OCI-LY7 (cell line): ENCODE measurements at places on chromosomes 2 and 18. TPM values are rescaled to one million over a fixed set of nuclear protein-coding genes. Genes with fewer than 3 reads are reported as not detected.
A peak's percentile ranks its signal among the peaks of the same experiment; 100 is the strongest.

DNA sequence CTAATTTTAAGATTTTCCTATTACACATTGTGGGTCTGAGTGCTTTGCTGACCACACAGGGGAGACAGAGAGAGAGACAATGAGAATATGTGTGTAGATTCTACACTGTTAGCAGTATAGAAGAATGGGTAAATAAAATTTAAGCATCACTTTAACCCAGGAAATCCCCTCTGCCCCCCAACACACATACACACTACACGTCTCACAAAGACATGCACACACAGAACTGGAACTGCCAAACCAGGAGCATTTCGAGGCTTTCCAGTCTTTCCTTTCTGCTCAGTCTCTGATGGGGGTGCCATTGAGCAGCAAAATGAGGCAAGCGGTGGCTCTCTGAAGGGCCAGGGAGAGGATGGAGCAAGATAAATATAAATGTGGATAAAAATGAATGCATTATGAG, 2.5 kb downstream of the MERTK start:
- DNase-seq: peak; percentile 32

DNA sequence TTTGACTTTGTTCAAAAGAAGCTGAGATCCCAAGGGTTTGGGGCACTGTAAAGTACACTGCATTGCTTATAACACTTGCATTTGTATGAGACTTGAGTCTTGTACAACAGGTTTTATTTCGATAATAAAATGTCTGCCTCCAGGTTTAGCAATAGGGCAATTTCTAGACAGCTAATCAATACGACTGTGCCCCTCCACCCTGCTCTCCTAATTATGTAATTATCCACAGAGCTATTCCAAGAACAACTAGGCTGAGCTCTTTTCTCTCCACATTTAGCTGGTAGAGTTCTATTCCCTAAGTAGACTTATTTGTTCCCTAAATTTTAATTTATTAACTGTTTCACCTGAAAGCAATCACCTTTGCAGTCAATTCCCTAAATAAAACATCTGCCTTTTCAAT, 52.9 kb upstream of the LINC00305 start:
- DNase-seq: no peak

DNA sequence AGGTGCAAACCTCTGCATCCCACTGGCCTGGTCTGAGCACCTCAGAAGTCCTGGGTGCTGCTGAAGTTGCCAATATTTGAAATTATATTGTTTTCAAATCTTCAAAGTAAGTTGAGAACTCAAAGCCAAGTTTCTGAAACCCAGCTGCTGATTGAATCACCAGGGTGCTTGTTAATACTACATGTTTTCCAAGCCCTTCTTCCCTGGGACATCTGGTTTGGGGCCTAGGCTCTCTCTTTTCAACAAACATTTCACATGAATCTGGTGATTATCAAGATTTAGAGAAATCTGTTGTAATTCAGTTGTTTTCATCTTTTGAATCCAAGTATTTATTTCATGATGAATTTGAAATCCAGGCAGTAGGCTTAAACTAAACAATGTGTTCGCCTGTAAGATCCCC, 24.4 kb downstream of the MLPH start:
- no peak for DNase-seq

The OR6B2 gene
- total RNA-seq: not detected in 2 replicates

The NT5C1B gene
- total RNA-seq: not detected in 2 replicates

The HAAO gene
- not detected in 2 replicates for total RNA-seq
